ENCODE measurements at places on chromosomes 16 and 17.

- no peak for ATAC-seq
Observed at GRCh38 chr16:9226924-9227323, 135.5 kb downstream of the HAPSTR1 start.

DNA sequence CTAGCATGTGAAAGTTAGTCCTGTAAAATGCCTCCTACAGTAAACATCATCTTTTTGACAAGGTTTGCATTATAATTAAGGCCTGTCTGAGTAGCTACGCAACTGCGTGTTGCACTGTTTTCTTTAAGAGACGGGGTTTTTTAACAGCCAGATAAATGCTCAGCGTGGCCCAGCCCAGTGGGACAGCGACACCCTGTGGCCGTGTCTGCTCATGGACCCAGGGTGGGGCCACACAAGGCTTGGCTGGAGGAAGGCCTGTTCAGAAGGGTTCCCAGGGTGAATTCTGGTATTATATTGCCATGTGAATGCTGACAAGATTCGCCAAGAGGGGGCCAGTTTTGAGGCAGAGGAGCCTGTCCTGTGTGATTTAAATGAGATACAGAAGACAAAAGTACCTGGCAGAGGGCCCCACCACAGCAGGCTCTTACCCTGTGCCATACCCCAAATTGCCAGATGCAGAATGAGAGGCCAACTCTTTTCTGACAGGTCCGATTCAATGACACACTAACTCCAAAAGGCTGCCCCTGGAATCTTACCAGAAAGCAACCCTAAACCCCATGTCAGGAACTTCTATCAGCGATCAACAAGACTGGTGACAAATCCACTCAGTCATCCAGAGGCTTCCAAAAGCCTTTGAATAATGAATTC lies 65.9 kb upstream of the IRX6 start:
- ATAC-seq, result no peak

DNA sequence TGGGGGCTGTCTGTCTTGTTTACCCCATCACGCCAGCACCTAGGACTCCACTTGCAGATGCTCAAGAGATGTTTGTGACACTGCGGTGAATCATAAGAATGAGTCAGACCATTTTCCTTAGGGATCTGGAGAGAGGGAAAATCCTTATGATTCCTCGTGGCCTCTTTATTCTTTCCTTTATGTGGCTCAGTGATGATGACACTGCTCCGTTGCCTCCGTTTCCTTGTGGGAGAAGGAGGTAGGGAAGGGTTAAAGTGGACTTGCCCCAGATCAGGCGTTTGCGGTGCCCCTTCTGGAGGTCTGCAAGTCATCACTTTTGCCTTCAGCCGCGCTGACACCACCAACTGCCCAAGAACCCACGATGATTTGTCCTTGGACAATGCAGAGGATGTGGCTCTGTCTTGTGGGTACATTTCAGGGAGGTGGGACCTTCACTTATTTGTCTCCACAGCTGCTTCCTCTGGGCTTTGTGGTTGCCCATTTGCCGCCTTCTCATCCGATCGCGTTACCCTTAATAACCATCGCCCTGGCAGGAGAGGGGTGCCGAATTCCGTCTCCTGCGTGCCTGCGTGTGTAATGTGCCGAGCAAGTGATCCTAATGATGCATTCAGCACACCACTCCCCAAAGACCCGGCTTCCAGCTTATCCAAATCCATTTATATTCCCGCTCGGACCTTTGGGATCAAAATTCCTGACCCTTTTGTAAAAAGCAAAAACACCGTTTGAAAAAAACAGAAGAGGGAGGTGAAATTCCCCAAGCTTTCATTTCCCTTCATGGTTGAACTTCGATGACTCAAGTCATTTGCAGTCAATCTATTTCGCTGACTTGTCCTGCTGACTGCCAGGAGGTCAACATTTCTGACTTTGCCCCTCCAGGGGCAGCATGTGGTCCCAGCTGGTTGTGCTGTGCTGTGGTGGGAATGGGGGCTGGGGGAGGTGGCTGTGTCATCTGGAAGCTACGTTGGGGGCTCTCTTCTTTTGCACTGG lies 87.2 kb upstream of the IRX3 start:
- no peak for ATAC-seq

DNA sequence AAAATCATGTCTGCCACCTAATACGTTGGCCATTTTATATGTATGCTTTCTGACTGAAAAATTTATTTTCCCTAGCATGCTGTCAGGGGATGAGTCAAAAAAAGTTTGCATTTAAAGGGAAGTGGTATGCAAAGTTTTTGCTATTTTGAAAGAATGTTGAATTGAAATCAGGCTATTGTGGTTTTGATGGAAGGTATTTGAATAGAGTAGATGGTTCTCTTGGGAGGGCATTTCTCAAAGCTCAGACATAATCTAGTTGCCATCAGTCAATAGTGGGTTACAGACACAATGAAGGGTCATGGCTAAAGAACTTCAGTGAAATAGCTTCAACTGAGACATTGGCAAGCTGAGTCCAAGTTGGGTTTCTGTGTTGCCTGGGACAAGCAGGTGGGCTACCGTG lies 102.4 kb downstream of the MAP2K6 start:
- ATAC-seq, result no peak

- no peak for ATAC-seq
Observed at GRCh38 chr16:70437017-70437581, 1.8 kb downstream of the ST3GAL2 start.

GRCh38 chr17:50559674-50560184 lies 786 bp upstream of the CACNA1G start:
- ATAC-seq, result peak; percentile 48

GRCh38 chr16:74726716-74727115 lies 26.1 kb upstream of the MLKL start:
- ATAC-seq, result no peak

DNA sequence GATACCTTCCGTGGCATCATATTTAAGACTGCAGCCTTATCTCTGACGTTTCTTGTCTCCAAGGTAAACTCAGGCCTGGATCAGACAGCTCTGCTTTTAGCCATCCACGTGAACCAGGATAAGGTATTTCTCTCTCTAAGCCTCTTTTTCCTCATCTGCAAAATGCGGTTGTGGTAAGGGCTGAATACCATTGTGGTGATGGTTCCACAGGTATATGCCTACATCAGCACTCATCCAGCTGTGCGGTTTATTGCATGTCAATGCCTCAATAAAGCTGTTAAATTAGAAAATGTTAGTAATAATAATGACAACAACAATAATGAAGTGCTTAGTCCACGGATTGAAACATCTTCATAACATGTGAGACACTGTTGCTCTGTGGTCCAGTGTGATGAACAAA lies 104.4 kb downstream of the GRIN2A start:
- no peak for ATAC-seq

DNA sequence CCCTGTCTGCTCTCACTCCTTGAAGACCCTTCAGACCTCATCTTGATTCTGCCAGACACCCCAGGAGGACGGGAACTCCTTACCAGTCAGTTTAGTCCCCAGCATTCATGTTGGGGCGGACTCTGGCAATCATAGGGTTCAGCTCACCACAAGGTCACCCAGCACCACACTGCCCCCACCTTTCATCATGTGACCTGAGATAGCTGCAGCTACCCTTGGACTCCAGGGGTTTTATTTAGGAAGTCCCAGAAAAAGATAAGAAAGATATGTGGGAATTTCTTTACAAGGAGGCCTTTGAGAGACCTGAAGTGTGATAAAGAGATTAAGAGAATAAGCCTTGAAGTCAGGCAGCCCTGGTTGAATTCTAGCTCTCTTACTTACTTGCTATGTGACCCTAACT lies 59.8 kb upstream of the NLK start:
- no peak for ATAC-seq

DNA sequence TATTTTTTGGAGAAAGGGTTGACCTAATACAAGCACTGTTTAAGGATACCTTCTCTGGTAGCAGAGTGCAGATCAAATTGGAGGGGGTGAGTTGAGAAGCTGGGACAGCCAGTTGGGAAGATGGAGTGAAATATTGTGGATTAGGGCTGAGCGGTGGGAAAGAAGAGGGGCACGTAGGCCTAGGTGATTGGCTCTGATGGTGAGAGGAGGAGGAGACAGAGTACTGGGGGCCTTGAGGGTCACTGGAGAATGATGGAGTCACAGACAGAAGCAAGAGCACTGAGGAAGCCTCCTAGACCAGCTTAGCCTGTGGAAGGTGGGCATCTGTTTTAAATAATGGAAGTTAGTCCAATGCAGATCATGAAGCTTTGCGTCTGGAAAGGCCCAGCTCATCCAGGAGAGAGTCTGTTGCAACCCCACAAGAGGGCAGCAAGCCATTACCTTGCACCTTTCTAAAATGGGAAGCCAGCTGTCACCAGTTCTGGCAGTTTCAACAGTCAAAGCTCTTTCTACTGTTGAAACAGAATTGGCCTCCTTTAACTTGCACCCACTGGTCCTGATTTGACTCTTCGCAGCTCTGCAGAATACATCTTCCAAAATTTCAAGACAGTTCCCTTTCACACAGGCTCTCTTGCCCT lies 11.8 kb downstream of the SLC9A5 start:
- ATAC-seq, result no peak

- ATAC-seq, result no peak
Observed at GRCh38 chr16:81729451-81729850, 49.6 kb upstream of the PLCG2 start.

GRCh38 chr17:36727577-36727976 lies 126.2 kb downstream of the MRM1 start:
- ATAC-seq, result no peak

GRCh38 chr17:73419881-73420280 lies 108.1 kb upstream of the CDC42EP4 start:
- ATAC-seq, result peak; percentile 88

GRCh38 chr17:29008591-29008990 lies 2.8 kb upstream of the SEZ6 start:
- no peak for ATAC-seq

DNA sequence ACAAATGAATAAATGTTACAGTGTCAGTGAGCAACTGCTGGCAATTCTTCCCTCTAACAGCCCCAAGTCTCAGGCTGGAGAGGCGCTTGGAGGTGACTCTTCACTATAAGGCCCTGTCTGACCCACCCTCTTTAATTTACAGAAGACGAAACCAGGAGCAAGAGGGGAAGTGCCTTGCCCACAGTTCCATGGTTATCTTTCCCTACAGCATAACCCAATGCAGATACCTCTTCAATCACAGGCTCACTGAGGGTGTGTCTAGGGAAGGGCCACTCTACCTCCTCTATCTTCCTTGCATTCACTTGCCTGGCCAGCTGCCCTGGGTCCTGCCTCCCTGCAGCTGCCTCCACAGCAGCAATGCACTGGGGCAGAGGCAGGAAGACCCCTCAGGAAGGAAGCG lies 9.6 kb upstream of the N4BP1 start:
- no peak for ATAC-seq

GRCh38 chr17:10073941-10074340 lies 124.5 kb downstream of the GAS7 start:
- no peak for ATAC-seq

DNA sequence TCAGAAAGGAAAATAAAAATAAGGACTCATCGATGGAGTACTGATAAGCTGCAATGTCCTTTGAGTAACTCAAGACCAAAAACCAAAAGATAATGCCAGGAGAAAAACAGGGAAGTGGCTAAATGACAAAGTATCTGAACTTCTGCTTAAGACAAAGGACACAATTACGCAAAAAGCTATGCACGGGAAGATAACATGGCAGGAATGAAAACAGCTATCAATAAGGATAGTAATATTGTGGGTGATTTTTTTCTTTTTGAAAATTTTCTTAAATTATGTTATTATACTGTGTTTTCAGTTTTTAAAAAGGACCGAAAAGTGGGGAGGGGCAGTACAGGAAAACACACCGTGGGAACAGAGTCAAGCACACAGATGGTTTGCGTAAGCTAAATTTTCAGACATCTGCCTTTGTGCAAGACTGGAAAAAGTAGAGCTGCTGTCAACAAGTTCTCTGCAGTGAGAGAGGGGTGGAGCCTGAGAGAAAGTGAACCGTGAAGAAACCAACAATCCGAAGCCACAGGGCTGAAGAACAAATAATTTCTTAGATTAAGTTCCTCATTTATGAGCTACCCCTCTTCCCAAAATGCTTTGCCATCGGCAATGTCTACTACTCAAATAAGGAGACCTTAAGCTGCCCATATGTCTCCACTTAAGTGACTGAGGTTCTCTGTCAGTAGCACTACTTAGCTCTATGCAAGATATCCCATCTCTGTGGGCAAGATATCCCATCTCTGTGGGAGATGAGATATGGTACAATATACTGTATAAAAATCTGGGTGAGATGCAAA lies 99.9 kb upstream of the CORO6 start:
- peak; percentile 90 for ATAC-seq

DNA sequence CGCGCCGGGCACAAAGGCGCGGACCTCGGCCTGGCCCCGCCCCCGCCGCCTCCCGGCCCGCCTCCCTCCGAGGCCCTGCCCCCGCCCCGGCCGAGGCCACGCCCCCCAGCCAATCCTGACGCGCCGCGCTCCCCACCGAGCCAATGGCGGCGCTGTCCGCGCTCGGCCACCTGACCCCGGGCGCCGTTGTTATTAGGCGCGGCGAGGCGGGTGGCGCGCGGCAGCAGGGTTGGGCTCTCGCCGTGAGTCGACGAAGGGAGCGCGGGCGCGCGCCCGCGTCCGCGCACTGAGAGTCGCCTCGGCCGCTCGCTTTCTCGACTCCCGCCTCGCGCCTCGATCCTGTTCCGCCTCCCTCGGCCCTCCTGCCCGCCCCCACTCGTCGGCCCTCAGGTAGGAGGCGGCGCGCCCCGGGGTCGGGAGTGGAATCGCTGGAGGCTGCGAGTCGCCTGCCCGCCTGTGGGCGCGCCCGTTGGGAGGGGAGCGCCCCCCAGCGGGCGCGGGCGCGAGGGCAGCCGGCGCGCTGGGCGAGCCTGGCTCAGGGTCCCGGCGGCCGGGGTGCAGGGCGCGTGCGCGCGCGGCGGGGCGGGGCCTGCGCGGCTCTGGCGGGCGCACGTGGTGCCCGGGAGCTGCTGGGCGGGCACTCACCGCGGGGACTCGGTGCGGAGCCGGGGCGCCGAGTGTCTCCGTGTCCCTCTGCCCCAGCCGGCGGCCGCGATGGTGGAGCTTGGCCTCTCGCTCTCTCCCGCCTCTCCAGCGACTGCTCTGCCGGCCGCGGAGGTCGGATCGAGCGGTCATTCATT lies 405 bp upstream of the CBLN1 start:
- peak; percentile 88 for ATAC-seq

DNA sequence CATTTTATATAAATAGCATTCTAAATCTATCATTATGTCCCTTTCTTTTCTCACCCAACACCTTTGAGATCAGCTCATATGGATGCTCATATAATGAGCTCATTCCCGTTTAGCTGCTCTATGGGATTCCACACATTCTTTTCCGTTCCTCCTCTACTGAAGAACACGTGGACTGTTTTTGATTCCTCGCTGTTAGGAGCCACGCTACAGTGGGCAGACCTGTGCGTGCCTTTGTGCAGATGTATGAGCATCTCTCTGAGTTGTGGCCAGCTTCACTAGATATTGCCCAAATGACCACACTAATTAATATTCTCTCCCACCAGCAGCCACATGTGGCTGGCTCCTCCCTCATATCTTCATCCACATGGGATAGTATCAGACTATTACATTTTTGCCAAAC lies 6.0 kb upstream of the TNFRSF13B start:
- ATAC-seq, result no peak

Data from gastroesophageal sphincter (tissue), 4 donors.